Stimulated activated CD8-positive, alpha-beta memory T cell treated with anti-CD3 and anti-CD28 coated beads, Interleukin-12 subunit alpha, Interleukin-12 subunit beta, amount 100 ng/mL, for 4 hours (primary cell): ENCODE measurements at places on chromosomes 1 and 21.
A peak's percentile ranks its signal among the peaks of the same experiment; 100 is the strongest.

- no peak for DNase-seq
These were observed 60.1 kb downstream of the KCNK1 start for GRCh38 chr1:233673947-233674431.

DNA sequence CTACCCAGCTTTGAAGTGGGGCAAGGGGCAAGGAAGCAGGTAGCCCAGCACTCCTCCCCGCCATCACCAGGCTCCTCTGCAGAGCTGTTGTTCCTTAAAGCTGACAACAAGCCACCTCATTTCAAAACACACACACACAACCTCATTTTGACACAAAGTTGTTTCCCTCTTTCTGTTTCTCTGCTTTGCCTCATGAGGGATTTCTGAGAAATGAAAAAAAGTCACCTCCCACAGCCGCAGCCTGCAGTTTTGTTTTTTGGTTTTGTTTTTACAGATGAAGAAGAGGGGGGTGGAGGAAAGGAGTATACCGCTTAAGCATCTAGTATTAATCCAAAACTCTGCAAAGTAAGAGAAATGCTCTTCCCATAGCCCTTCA is 12.1 kb downstream of the MCL1 start:
- DNase-seq: no peak

DNA sequence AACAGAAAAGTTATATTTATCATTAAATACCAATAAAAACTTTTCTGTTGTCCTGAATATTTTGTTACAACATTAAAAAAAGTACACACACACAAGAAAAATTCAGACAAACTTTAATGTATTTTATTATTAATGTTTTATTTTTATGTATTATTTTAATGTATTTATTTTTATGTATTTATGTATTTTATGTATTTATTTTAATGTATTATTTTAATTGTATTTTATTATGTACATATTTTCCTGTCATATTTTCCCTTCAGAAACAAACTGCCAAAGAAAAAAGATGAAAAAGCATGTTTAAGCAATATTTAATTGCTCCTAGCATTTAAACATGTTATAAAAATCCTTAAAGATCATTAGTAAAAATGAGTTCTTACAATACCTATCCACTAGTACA is 222.1 kb downstream of the RERE start:
- DNase-seq: no peak

GRCh38 chr1:232381394-232382100 is 248.4 kb downstream of the SIPA1L2 start:
- DNase-seq: no peak

- DNase-seq: no peak
These were observed 56.3 kb downstream of the PRPF38A start for GRCh38 chr1:52460694-52461093.

DNA sequence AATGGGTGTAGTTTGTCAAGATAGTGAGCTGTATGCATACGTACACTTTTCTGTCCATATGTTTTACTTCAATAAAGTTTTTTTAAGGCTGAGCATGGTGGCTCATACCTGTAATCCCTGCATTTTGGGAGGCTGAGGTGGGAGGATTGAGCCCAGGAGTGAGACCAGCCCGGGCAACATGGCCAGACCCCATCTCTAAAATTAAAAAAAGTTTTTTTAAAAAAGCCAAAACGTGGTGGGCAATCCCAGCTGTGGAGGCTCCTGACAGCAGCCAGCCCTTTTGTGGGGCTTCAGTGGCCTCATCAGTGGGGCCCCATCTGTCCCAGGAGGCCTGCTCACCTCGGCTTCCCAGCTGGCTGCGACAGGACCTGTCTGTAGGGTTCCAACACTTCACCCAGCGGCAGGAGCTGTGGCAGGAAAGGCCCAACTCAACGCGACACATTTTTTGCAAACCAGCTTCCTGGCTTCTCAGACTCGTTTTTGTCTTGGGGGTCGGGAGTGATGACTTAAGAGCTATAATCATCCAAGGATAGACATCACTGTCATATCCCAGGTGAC is 56.9 kb upstream of the LBR start:
- no peak for DNase-seq

- no peak for DNase-seq
These were observed 133.2 kb downstream of the PROX1 start for GRCh38 chr1:214120951-214121350.

DNA sequence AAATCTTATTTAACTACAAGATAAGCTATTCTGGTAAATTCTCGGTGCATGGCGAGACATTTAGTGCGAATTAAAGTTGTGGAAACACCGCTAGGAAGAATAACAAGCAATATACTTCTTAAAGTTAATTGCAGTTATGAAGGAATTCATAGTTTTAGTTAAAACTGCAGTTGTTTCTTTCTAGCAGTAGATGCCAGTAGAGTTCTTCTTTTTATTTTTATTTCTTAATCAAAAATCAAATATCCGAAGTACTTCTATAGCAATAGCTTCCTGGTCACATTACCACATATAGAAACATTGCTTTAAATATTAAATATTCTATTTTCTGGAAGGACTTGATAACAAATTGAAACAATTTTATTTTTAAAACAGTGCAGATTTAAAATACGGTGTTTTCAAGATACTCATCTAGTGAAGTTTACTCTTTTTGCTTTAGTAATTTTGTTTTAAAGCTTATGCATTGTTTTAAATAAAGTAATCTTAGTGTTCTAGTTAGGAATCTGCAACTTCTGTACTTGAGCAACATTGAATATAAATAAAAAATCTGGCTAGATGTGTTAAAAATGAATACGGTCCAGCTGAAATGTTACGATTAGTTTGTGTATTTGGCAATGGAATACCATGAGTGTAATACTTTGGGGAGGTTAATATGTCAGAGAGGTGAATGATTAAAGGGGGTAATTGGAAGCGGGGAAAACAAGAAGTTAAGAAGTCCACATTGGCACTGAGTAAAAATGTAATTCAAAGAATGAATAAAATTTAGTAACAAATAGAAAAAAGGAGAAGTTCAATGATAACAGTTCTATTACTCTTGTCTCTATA is 2.7 kb upstream of the PRKACB start:
- no peak for DNase-seq

- DNase-seq: peak; percentile 13
These were observed 544 bp downstream of the ILDR2 start for GRCh38 chr1:166974647-166975345.

GRCh38 chr21:34603710-34604057 is 11.2 kb downstream of the RCAN1 start:
- DNase-seq: no peak

DNA sequence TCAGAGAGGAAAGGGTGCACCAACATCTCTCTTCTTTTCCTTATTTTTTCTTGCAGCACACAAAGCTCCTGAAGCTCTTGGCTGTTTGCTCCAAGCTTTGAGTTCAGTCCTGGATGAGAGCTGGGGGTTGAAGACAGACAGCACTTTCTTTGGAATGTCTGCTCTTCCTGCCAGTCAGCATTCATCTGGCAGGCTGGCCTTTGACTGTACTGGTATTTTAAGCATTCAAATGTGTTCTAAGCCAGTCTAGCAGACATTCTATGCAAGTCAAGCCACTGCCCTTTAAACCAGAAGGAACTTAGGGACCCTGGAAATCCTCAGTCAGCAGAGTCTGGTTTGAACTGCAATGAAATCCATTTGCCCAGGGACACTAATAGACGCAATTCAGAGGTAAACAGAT is 45.0 kb downstream of the XCL1 start:
- DNase-seq: no peak

DNA sequence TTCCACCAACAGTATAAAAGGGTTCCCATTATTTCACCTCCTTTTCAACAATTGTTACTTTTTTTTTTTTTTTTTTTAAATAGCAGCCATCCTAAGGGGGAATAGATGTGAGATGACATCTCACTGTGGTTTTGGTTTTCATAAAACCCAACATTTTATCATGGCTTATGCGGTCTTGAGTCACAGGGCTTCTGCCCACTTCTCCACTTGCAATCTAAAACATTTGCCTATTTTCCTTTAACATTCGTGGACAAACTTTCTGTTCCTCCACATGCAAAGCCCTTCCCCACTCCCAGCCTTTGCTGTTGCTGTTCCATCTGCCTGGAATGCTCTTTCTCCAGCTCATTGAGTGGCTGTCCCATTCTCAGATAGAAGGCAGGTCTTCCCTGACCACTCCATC is 239.7 kb upstream of the KCNK2 start:
- DNase-seq: no peak

DNA sequence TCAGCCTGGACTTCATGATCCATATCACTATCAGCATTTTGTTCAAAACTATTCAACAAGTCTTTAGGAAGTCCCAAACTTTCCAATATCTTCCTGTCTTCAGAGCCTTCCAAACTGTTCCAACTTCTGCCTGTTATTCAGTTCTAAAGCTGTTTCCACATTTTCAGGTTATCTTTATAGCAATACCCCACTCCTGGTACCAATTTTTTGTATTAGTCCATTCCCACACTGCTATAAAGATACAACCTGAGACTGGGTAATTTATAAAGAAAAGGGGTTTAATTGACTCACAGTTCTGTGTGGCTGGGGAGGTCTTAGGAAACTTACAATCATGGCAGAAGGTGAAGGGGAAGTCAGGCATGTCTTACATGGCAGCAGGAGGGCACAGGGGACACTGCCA is 18.3 kb upstream of the DNAH14 start:
- DNase-seq: no peak

GRCh38 chr1:66351478-66351877 is 182.5 kb upstream of the SGIP1 start:
- no peak for DNase-seq

DNA sequence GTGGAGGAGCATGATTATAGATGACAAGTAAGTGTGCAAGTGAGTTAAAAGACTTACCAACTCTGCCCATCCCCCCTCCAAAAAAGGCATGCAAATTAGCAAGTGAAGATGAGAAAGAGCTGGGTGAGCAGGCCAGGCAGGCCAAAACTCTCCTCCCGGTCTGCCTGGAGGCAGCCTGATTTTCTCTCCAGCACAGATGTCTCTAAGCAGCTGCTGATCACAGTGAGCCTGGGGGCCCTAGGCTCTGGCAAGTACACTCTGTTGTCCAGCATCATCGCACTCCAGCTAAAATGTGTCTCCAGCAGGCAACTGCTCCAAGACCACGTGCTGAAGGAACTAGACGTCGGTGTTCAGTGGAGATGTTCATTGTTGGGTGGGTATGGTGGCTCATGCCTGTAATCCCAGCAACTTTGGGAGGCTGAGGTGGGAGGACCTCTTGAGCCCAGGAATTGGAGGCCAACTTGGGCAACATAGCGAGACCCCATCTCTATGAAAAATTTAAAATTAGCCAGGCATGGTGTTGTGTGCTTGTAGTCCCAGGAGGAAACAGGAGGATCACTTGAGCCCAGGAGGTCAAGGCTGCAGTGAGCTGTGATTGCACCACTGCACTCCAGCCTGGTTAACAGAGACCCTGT is 56.7 kb upstream of the PUM1 start:
- no peak for DNase-seq

GRCh38 chr1:94309216-94309615 is 71.8 kb upstream of the ARHGAP29 start:
- no peak for DNase-seq

DNA sequence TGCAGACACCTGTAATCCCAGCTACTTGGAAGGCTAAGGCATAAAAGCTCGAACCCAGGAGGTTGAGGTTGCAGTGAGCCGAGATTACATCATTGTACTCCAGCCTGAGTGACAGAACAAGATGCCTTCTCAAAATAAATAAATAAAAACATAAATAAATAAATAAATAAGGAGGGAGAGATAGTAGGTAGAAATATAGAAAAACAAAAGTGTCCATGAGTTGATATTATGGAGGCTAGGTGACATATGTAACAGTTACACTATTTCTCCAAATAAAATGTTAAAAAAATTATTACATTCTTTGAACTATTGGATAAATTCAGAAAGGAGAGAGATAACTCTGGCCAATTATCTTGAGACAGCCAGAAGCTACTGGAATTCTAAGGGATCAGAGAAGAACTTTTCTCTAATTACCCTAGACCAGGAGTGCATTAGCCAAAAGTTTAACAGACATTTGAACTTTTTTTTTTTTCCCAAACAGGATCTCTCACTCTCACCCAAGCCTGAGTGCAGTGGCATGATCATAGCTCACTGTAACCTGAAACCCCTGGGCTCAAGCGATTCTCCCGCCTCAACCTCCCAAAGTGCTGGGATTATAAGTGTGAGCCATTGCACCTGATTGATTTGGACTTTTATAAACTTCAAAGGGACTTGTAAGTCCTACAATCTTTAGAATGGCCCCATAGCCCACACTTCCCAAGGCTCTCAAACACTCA is 17.6 kb downstream of the SYNJ1 start:
- no peak for DNase-seq
